ENCODE measurements at places on chromosomes 4 and X.

DNA sequence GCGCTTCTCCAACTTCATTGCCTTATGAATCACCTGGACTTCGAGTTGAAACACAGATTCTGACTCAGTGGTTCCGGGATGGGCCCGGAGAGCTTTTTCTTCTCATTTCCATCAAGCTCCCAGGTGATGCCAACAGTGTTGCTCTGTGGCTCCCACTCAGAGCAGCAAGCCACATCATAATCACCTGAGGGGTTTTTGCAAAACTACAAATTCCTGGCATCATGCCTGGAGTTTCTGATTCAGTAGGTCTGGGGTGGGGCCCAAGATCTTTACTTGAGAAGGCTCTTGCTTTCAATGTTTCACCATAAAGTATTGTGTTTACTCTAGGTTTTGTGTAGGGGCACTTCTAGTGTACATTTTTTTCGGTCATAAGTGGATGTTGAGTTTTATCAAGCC lies 7.0 kb downstream of the MTM1 start:
- DNase-seq = no peak

DNA sequence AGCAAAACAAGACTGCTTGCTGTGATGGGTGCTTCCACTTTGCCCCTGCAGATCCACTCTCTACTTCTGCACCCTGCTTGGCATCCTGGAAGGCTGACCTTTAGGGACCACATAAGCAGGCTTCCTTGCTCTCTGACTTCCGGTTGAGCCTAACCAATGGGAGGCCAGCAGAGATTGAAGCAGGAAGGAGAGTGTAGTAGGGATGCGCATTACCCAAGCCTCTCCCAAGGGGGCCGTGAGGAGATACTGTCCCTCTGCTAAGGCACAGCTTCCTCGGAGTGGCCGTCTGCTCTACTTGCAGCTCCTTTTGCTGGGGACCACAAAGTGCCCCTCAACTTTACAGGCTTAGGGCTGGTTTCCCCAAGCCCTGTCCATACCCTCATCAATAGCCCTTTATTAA lies 624.3 kb upstream of the TENM3 start:
- no peak for DNase-seq

GRCh38 chr4:22614114-22614513 lies 78.6 kb upstream of the GBA3 start:
- DNase-seq = no peak

DNA sequence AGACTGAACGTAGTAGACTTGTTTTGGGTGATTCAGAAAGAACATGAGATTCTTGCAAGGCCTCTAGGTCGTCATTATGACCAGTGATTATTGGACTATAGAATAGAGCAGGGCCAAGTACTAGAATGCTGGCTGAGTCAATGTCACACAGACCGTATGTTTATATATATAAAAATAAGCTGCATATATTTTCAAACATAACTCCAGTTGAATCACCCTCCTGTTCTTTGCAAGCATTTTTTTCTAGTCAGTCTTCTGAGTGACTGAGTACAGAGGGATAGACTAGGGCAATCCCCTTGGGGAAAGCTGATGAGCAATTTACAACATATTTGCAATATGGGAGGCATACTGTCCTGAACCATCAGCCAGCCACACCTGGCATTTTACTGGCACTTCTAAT lies 48.4 kb upstream of the PRPS1 start:
- no peak for DNase-seq

DNA sequence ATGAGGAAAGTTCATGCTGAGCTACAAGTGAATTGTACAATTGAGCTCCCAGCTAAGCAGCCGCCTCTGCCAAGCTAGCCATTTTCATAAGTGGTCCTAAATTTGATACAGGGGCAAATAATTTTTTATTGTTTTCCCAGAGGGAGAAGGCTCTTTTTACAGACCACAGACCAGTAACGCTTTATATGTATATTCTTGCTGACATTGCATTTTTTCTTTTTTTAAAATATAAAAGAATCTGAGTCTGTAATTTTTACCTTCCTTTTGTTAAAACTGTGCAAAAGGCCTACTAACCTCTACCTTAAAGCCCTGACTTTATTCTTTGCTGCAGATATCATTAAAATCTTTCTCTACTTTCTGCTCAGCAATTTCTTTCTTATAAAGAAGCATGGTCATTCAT lies 501.2 kb upstream of the INTU start:
- no peak for DNase-seq

- no peak for DNase-seq
These were observed 172.8 kb upstream of the DCAF12L2 start for GRCh38 chrX:126338916-126339315.

DNA sequence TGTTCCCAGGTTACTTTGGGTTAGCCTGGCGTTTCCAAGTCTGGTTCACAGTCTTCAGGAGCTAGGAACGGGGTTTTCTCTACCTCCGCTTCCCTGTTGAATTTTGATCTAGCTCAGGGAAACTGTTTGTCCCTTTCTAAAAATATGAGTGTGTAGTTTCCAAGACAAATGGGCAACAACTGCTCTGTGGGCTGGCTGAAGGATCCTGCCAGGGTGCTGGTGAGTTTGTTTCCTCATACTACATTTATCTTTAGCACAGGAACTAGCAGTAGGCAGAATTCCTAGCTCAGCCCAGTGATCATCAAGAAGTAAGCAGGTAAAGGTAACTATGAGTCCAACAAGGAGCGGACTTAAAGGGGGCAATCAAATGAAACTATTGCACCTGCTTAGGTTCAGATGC lies 13.3 kb upstream of the FAM47E start:
- DNase-seq = no peak

GRCh38 chr4:139275281-139275735 lies 4.7 kb downstream of the MGARP start:
- DNase-seq = no peak

GRCh38 chr4:187814737-187815465 lies 180.7 kb upstream of the ZFP42 start:
- no peak for DNase-seq

GRCh38 chr4:147960971-147961370 lies 229.1 kb downstream of the ARHGAP10 start:
- no peak for DNase-seq

GRCh38 chr4:3271131-3271530 lies 21.7 kb upstream of the RGS12 start:
- DNase-seq = no peak

- DNase-seq = no peak
These were observed 74.4 kb upstream of the RBMX start for GRCh38 chrX:136954930-136955329.

DNA sequence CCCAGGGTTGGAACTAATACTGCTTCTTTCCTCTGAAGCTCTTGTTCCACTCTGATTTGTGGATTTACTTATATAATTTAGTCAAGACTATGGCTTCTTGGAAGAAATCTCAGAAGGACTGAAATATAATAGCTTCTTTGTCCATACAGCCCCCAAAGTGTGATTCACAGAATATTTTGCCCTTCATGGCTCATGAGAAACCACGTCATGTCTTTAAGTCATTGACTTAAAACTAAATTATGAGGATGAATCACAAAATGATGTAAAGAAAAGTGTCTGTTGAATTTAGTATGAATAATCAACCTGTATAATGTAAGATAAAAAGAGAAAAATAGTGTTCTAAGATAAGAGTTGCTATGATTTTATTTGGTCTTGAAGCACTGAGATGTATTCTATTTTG lies 43.3 kb upstream of the AGA start:
- no peak for DNase-seq

DNA sequence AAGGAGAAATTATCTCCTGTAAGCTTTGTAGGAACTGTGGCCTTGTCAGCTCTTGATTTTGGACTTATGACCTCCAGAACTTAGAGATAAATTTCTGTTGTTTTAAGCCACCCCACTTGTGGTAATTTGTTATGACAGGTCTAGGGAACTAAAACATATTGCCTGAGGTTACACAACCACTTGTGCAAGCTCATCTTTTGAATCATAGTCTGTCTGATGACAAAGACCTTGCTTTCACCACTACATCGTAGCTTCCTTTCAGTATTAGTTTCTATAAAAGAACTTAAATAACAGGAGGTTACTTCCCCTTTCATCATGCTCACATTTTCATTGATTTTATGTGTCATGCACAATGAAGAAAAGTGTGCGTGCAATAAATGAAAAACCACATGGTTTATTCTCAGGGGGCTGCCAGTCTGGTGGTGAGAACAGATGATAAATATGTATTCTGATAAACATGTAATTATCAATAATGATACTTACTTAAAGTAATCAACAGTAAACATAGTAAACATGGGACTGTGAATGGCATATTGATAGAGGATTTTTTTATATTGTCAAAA lies 690.0 kb upstream of the HS3ST1 start:
- DNase-seq = no peak

DNA sequence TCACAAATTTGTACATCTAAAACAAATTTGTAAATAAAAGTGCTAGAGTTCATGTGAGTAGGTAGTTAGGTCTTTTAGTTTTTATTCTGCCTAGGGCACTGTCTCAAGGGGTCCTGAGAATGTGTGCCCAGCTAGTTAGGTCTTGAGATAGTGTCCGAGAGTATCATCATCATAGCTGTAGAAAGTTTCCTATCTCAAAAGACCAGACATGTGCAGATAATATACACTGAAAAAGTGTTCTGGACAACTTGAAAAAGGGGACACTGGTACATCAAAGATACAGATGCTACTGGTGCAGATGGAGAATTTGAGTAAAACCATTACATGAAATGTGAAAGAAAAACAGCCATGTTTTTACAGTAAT lies 1.8 kb upstream of the ZCCHC4 start:
- no peak for DNase-seq

- DNase-seq = no peak
These were observed 21.3 kb downstream of the CCKAR start for GRCh38 chr4:26468977-26469376.

- DNase-seq = no peak
These were observed 730.1 kb downstream of the CCSER1 start for GRCh38 chr4:90857081-90857820.

GRCh38 chr4:28092610-28093009 lies 1232.0 kb downstream of the STIM2 start:
- DNase-seq = no peak

- no peak for DNase-seq
These were observed 21.5 kb downstream of the WDFY3 start for GRCh38 chr4:84944947-84945346.

DNA sequence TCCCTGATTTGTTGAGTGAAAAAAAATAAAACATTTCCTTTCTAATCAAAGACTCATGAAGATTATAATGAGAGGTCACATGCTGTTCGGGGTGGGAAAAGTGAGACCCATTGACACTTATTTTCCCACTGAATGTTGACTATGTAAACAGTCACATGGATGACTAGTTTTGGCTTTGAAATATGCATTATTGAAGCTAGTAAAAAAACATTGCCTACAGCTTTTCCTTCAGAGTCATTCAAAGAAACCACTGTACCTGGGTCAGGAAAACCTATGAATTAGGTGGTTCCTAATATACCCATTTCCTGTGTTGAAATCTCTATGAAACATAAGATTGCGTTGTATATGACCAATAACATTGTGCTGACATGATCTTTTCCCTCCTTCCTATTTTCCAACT lies 251.2 kb downstream of the CFAP299 start:
- DNase-seq = no peak

- no peak for DNase-seq
These were observed 195.1 kb downstream of the MAGEB5 start for GRCh38 chrX:26411045-26411444.

- no peak for DNase-seq
These were observed 95.7 kb downstream of the DRD5 start for GRCh38 chr4:9877123-9877522.

- DNase-seq = no peak
These were observed 59.5 kb downstream of the TET2 start for GRCh38 chr4:105206214-105206613.

- DNase-seq = no peak
These were observed 54.1 kb upstream of the ARHGAP24 start for GRCh38 chr4:85420831-85421230.

DNA sequence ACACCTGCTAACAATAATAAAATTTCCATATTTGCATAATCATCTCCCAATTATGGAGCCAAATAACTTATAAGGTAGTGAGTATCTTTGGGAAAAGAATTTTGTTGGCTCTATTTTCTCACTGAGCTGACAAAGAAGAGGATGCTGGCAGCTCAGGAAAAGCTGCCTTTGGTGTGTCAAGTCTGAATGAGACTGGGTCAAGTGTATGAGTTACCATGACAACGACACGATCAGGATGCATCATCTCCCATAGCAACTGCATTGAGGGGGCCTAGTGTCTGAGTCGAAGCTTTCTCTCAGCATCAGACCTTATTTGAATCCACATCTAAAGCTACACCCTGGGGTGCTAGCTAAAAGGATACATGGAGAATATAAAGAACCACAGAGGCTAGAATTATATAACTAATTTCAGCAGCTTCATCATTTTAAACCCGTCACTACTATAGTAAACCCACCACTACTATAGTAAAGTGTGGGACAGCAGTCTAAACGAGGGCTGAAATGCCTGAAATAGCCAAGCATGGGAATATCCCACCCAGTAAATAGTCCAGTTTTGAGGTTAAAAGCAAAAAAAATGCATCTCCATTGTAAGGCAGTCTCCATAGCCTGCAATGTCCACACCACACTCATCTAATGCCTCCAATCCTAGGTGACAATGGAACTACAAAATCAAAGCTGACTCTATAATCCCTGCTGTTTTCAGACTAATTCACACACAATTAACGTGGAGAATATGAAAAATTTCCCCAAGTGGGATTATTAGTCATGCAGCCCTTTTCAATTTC lies 16.0 kb downstream of the GSPT2 start:
- no peak for DNase-seq

DNA sequence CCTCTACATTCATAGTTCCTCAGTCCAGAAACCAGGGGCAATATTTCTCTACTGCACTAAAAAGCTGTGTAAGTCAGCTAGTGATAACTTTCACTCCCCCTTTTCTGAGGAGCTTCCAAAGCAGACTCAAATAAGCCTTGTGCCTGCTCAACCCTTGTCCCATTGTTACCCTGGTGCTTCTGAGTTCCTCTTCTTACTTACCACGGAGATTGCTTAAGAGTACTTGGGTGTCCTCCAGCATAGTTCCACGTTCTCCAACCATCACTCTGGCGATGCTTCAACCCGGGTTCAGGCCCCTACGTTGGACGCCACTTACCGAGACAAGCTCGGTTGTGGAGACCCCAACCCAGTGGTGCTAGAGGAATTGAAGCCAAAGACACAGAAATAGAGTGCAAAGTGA lies 71.6 kb downstream of the ADAM29 start:
- DNase-seq = no peak

DNA sequence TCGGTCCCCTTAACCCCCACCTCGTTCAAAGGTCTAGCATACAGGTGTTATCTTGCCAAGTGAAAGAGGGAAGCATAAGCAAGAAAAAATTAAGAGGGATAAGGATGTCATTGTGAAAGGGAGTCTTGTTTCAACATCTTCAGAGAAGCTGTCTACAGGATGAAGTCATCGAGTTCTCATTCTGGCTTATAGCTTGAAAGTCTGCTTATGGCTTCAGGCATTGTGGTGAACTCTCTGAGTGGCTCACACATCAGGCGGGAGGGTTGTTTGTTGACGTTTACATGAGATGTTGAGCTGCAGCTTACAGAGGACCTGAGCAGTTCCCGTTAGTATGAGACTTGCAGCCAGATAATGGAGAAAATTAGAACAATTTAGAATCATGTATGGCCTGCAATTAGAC lies 16.6 kb downstream of the MAGEA9B start:
- DNase-seq = no peak
